ENCODE measurements at places on chromosomes 2 and 18.

- DNase-seq = no peak
Observed at GRCh38 chr2:219672406-219672805, 45.0 kb downstream of the SLC4A3 start.

- DNase-seq = no peak
Observed at GRCh38 chr2:237180987-237181386, 95.3 kb downstream of the COPS8 start.

DNA sequence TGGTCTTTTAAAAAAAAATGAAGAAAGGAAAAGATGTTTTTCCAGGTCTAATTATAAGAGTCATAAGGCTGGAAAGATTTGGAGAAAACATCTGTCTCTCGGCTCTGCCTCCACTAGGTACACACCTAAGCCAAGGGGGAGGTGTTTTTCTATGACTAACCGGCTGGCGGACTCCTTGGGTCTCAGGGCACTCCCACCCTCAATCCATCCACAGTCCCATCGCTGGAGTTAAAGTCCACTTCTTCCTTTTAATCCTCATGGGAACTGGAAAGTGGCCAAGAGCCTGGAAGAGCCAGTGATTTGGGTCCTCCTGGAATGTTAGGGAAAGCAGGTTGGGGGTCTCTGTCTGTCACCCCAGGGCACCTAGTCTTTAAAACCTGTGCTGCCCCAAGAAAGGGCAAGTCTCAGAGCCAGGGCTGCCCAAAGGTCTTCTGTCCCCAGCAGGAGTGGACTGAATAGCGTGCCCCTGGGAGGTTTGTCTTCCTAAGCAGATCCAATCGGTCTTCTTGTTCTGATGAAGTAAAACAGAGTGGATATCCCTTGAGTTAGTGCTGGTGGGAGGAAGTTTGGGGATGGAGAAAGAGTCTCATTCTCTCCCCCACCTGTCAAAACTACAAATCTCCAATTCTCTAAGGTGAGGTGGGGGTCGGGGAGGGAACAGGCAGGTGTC is 66.4 kb downstream of the MCFD2 start:
- no peak for DNase-seq

GRCh38 chr2:64617631-64618151 is 36.0 kb downstream of the SERTAD2 start:
- DNase-seq = no peak

DNA sequence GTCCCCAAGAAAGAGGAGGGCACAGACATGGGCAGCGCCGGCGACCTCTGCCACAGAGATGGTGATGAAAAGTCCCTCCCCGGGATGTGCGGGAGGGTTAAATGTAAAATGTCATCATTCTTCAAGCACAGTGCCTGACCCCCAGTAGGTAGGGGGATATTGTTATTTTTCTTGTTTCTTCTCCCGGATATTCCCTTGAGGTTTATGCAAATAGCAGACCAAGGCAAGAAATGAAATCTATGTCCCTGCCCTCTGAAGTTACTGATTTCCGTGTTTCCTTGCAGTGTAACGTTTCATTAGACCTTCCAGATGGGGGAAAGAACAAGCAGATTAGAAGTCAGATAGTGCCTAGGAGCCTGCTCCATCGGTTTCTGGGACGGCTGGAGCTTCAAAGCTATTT is 158.3 kb downstream of the KLHL29 start:
- DNase-seq = no peak

GRCh38 chr18:55147791-55148190 is 188.5 kb upstream of the CCDC68 start:
- DNase-seq = no peak

DNA sequence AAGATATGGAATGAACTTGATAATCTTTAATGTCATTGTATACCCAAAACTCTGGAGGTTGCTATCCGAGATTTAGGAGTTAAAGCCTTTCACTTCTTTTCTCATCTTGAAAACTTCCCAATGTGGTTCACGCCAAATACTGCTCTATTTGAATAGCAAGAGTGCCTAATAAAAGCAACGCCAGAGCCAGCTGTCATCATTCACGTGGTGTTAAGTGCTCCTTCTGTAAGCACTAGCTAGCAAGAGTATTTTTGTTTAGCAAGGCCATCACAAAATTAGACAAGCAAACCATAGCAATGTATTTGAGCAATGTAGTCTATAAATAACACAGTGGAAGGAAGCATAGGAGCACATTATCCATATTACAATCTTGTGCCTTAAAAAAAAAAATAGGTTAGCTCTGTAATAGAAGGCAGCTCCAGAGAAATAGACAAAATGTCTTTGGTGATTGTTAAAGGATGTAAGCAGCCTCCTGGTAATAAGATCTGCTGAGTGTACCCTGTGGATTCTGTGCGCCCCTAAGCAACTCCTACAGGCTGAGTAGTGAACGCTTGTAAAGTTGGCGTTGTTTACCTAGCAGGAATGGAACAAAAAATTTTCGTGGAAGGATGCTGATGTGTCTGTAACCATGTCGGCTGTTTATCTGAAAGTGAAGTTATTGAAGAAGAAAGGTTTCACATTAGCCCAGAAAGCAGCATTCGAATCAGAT is 518.0 kb downstream of the CNTNAP5 start:
- no peak for DNase-seq

GRCh38 chr2:159840616-159841015 is 42.6 kb upstream of the CD302 start:
- no peak for DNase-seq

GRCh38 chr2:80126596-80127189 is 177.9 kb downstream of the LRRTM1 start:
- DNase-seq = no peak

DNA sequence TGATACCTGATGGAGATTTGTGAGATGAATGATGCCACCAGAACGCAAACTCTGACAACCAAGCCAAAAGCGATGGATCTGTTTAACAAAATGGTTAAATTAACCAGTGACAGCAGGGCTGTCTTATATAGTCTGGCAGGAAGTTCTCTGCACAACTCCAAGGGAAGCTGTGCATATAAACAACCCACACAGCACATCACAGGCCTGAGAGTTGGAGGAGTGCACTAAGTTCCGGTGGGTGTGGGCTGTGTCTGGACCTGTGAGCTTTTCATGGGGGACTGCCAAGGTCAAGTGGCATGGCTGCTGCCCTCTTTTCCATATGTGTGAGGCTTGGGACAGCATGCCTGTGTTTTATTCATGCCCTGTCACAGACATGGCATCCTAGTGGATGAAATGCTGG is 414.6 kb upstream of the TRIB2 start:
- no peak for DNase-seq

GRCh38 chr2:68292108-68292710 is 27.5 kb downstream of the CNRIP1 start:
- no peak for DNase-seq

DNA sequence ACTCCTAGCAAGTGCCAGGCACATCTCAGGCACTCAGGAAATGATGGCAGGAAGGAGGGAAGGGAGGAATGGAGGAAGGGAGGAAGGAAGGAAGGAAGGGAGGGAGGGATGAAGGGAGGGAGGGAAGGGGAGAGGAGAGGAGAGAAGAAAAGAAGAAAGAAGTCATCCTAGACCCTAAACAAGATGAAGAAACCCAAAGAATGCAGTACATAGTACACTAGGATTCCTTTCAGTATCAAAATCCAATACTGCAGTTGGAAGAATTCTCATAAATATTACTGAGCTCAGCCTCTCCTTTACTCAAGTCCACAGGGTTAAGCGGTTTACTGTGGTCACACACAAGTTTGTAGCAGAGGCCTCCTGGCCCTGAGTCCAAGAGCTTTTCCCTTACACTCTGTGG is 155.7 kb upstream of the ETAA1 start:
- DNase-seq = no peak

GRCh38 chr18:49170925-49171505 is 220.2 kb upstream of the SMAD7 start:
- no peak for DNase-seq

DNA sequence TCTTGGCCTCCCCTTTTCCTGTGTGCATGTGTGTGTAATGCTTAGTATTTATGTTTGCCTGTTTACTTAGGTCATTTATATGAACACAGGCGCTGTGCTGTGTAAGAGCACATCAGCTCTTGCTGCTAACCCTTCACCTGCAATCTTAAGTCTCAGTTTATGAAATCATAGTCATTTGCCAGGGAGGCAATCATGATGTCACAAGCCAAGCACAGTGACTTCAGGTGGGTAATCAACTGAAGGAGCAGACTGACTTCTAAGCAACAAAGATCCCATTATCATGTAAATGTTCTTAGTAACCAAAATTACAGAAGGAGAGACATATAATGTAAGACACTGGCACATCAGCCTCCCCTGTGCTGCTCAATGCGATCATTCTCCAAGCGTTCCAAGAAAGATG is 386.3 kb upstream of the MEIS1 start:
- no peak for DNase-seq

DNA sequence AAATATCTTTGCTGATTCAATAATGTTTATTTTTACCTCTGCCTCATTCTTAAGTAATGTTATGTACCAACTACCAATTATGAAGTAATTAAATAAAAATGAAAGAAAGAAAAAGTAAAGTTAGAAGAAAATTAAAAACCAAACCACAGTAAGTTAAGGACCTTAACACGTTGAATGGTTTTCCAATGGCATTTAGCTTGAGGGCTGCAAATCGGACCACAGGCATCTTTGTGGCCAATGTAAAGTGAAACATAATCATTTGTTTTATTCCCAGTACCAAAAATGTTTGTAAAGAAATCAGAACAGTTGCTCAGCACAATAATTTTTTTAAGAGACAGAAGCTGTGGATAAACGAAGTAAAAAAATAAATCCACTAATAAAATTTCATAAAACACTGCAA is 1455.5 kb upstream of the ZEB2 start:
- no peak for DNase-seq

DNA sequence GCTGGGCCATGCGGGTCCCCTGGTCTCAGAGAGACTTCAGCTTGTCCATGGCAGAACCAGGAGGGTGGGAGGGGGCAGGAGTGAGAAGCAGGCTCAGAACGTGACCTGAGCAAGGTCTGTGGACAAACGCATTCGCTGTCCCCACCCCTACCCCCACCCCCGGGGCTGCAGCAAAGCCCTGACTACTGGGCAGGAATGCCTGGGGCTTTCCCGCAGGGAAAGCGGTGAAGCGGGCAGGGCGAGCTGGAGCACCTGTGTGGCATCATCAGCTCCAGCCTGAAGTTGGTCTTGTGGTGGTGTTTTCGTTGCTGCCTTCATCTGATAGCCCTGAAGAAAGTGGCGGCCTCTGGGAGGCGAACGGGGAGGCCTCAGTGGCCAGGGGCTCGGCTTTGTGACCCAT is 26.1 kb upstream of the ALKAL2 start:
- no peak for DNase-seq

- DNase-seq = no peak
Observed at GRCh38 chr2:8641301-8641965, 40.4 kb upstream of the ID2 start.

DNA sequence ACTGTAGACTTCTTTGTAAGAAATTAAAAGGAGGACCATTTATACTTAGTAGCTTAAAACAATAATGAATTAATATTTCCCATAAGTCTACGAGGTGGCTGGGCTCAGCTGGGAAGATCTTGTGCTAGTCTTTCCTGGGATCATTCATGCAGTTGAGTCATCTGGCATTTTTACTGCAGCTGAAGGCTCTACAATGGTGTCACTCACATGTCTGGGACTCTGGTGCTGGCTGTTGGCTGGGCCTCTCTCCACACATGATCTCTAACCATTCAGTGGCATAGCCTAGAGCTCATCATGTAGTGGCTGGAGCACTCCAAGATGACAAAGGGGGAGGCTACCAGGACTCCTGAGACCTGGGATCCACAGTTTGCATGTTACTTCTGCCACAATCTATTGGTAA is 35.5 kb downstream of the CLASP1 start:
- no peak for DNase-seq

- DNase-seq = no peak
Observed at GRCh38 chr2:36993841-36994620, 27.7 kb upstream of the STRN start.

GRCh38 chr2:110875384-110875725 is 143.0 kb downstream of the ACOXL start:
- DNase-seq = no peak

DNA sequence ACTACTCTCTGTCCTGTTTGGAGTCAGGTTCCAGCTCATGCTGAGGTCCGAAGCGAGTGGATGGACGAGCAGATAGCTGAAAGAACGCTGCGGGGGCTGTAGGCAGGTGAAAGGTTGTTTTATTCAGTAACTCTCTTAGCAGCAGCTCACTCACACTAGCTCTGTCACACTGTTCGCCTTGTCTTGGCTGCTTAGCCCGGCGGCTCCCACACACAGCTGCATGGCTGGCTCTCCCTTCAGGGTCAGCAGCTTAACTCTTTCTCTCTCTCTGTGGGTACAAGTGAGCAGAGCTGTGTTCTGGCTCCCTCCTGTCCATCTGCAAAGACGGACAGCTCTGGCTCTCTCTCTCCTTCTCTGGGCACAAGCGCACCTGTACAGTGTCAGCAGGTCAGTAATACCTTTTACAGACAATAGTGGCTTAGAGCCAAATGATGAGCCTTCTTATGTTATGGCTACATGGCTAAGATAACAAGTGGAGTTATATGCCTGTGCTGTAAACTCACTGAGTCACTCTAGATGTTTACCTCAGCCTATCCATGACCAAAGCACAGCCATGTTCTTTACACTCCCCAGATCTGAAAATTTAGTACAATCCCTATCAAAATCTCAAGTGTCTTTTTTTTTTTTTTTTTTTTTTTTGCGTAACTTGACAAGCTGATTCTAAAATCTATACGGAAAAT is 149.3 kb downstream of the GALNT1 start:
- DNase-seq = no peak

DNA sequence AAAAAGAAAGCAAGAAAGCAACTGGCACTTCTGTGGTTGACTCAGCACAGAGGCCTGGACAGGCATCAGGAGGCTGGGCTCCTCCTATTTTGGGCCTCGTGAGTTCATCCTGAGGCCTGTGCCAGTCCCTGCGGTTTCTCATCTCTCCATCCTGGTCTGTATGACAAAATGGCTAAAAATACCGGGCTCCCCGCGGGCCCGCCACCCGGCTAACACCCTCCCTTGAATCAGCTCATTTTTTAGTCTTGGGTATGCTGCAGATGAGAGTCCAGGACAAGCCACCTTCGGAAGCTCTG is 62.3 kb upstream of the YWHAQ start:
- DNase-seq = no peak

GRCh38 chr2:108971661-108972566 is 17.1 kb downstream of the EDAR start:
- DNase-seq = no peak

- DNase-seq = no peak
Observed at GRCh38 chr18:74722237-74722636, 124.6 kb downstream of the ZNF407 start.

GRCh38 chr2:15383695-15384350 is 177.3 kb downstream of the NBAS start:
- no peak for DNase-seq

- no peak for DNase-seq
Observed at GRCh38 chr2:236570081-236570868, 650 bp downstream of the ACKR3 start.

- no peak for DNase-seq
Observed at GRCh38 chr18:46688853-46689525, 32.0 kb upstream of the LOXHD1 start.

GRCh38 chr2:240441326-240441992 is 6.0 kb downstream of the GPC1 start:
- DNase-seq = no peak
